ENCODE measurements at places on chromosomes 16 and 17.

DNA sequence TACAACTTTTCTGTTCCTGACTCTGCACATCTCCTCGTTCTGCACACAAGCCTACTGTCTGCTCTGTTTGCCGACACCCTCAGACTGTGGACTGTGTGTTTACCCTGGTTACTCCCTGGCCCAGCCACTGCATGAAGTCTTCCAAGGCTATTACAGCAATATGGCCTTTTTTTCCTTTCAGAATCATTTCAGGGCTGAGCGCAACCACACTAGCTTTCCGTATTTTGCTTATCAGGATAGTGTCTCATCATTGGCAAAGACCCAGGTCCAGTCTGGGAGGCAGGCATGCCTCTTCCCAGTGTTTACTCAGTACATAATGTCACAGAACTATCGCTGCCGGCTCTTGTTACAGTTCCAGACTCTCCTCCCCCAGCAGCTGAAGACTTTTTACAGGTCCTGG, 10.1 kb downstream of the DNAH9 start:
- DNase-seq, result no peak

DNA sequence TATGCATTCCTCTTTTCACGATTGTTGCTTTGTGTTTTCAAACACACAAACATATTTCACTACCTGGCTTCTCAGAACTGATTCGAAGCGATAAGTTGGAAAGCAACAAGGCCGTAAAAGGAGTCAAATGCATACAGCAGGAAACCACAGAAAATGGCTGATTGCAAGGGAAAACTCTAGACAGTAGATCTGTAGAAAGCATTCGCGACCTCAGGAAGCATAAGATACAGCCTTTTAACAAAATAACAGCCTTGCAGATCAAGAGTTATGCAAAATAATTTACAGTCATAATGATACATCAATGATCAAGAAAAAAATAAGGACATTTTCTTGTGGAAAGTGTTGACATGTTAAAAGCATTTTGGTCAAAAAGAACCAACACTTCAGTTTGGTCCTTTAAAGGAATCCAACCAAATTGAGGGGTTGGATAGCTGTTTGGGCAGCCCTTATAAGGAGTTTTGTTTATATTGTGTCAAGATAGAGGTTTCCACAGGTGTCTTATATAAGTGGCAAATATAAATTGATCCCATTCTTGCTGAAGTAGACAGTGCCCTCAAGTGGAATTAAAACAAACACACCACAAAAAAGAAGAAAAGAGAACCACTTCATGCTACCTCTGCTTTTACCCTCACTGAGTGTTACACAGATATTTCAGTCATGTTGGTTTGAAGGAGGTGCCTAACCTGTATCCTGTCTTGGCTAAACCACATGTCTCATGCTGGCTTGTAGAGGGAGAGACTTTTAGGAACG, 5.5 kb downstream of the CYLD start:
- no peak for DNase-seq

GRCh38 chr16:11871193-11871592, 19.9 kb upstream of the RSL1D1 start:
- peak; percentile 67 for DNase-seq

- no peak for DNase-seq
These were observed 99.7 kb downstream of the CHD9 start for GRCh38 chr16:53154513-53154912.

GRCh38 chr17:80068301-80069222, 32.1 kb downstream of the CCDC40 start:
- no peak for DNase-seq

- no peak for DNase-seq
These were observed 53.8 kb downstream of the CEP112 start for GRCh38 chr17:66138120-66138519.

DNA sequence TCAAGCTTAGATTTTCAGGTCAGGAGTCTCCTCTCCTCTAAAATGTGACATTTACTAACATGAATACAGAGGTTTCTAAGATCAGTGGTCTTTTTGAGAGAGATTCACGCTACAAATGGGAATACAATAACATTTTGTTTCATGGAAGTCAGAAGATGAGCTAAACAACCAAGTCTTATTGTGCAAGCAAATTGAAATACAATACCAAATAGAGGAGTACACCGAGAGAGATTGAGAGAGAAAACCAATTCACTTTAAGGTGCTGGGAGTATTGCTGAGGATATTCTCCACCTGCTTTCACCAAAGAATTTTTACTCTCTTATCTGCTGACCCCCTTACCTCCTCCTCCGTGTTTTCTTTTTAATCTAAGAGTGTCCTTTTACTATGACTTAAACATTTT, 11.5 kb downstream of the VEZF1 start:
- no peak for DNase-seq

DNA sequence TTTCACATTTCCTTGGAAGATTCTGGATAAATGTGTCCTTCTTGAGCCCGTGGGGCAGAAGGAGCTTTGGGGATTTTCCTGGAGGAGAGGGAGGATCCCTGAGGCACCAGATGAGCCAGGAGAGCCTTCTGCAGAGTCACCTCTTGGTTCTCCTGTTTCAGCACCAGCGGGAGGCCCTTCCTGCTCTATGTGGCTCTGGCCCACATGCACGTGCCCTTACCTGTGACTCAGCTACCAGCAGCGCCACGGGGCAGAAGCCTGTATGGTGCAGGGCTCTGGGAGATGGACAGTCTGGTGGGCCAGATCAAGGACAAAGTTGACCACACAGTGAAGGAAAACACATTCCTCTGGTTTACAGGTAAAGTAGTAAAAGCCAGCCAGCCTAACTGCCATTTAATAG, 77.1 kb downstream of the ARSG start:
- DNase-seq, result no peak

DNA sequence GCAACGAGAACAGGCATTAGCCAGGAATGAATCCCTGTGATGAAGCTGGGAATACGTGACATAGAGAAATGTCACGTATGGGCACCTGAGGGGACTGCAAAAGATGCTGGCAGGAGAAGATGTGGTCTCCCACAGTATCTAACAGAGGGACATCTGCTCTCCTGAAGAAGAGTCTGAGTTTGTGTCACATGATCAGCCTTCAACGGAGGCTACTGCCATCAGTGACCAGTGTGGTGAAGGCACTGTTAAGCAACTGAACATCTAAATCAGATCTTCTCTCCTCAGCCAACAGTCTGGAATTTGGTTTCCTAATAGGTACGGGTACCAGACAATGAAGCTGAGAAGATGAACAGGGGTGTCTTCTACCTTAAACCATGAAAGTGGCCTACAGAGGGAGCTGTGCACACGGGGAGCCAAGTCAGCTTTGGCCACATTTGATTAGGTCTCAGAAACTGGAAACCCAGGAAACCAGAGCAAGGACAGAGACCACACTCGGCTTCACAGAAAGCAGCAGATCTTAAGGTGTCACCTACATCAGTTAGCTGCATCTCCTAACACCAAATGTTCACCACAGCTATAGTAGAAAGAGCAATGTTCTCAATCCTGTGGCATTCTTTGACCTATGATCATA, 41.8 kb downstream of the BRD7 start:
- peak; percentile 25 for DNase-seq

DNA sequence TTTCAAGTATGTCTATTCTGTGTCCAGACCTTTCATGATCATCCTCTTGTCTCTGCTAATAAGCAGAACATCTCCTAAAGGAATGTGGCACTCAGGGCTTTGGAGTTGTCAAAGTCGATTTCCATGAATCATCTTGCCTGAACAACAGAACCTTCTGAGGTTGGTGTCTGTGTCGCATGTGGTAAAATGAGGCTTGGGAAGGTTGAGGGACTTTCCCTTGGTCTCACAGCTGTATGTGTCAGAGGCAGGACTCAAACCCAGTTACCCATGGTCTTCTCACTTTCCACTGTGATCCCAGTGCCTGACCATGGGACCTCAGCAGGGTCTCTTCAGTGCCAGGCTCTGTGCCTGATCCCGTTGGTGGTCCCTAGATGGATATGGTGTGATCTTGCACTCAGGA, 4.2 kb upstream of the GPRC5B start:
- no peak for DNase-seq

- no peak for DNase-seq
These were observed 26.6 kb downstream of the MXRA7 start for GRCh38 chr17:76683921-76684745.

DNA sequence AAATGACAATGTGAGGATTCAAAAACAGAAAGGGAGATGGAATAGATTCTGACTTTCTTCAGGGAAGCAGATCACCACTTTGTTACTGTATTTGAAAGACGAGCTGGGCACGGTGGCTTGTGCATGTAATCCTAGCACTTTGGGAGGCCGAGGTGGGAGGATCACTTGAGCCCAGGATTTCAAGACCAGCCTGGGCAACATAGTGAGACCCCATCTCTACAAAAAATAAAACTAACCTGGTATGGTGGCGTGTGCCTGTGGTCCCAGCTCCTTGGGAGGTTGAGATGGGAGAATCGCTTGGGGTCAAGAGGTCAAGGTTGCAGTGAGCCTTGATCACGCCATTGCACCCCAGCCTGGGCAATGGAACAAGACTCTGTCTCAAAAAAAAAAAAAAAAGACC, 34.0 kb downstream of the PIGL start:
- no peak for DNase-seq

- DNase-seq, result no peak
These were observed 24.4 kb downstream of the ABCC12 start for GRCh38 chr16:48131201-48131935.

- DNase-seq, result no peak
These were observed 324.0 kb downstream of the HS3ST4 start for GRCh38 chr16:26015776-26016175.

DNA sequence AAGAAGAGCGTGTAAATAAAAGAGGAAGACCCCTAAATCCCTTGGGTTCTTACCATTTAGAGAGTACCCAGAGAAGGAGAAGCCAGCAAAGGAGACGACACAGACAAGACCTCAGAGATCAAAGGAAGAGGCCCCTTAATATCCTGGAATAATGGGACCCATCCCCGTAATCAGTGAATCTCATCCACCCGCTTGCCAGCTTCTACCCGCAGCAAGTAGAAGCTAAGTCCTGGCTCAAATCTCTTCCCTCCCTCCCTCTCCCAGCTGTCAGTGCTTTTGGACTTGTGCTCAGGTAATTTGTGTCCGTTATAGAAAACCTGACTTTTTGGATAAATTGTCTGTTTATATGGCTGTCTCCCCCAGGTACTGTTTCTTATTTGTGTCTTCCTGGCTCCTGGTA, 1.9 kb downstream of the LYRM1 start:
- no peak for DNase-seq

DNA sequence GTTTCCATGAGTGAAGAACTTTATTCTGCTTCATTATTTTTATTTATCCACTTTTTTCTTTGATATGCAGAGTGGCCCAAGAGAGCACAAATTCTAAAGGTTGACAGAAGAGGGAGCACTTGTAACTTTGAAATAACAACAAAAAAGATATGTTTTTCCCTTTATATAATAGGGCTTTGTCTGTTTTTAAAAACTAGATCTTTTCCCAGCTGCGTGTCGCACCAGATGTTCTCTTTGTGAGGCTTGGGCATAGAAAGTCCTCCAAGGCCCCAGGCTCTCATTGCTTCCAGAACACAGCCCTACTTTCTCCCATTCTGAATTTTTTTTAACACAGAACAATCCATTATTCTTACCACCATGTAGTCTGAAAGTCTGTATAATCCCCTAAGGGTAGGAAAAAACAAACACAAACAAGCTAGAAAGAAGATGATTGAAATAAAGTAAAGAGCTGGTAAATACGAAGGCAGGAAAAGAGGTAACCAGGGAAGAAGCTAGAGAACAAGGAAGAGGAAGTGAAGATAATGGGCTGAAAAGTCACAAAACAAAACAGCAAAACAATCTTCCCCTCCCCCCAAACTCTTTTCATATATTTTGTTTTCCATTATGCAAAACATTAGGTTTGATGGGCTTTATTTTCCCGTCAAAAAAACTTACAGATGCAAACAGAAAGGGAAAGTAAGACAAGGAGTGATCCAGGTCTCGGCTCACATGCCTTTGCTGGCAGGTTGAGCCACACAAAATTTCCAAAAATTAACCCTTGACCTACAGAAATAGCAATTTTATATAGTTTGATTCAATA, 160.4 kb downstream of the ABCA8 start:
- no peak for DNase-seq

DNA sequence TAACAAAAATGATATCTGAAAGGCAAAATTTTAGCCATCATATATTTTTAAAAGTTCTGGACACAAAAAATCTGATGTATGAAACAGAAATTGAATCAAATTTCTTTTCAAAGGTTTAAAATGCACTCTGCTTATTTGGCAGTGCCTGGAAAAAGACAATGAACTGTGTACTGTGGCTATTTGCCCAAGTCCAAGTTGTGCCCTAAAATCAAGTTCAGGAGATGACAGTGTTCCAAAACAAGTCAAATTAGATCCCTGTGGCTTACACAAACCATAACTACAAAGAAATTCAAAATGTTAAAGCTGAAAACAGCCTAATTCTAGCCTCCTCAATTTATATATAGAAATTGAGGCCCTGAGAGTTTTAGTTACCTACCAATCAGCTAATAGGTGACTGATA, 25.6 kb downstream of the CMC2 start:
- no peak for DNase-seq

GRCh38 chr16:85396879-85397871, 215.9 kb upstream of the GSE1 start:
- no peak for DNase-seq

DNA sequence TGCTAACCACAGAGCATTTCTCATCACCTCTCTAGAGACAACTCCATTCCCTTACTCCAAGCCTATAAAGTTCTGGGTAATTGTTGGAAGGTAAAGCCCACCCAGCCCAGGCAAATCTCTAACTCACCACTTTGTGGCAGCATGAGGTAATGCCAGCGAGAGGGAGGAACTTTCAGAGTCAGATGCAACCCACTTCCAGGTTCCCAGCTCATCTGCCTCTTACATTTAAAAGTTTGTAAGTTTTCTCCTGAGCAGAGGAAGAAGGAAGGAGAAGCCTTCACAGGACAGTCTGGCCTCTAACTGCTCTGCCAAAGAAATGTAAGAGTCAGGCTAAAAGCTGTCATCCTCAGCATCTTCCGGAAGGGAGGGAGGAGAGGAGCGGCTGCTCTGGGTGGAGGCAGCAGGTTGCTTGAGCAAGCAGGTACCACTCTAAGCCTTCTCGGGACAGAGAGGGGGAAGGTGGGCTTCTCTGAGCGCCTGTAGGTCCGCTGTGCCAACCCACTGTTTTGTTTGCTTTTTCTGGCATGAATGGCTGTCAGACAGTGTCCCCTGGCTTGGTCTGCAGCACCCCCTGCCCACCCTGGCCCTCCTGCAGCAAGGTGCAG, 1.0 kb downstream of the ZNF319 start:
- DNase-seq, result no peak

DNA sequence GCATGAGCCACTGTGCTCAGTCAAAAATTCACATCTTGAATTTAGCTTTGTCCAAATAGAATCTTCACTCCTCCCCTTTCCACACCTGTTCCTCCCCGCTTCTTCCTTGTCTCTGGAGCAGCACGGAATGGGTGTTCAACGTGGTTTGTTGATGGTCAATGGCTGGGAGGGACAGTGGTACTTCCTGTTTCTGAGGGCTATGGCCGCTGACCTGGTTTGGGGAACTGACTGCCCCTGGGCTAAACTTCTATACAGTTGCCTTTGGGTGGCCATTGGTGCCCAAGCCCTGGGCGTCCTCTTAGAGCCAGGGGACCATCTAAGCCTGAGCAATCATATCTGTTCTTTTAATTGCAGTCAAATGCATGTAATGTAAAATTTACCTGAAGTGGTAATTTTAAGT, 19.1 kb upstream of the WFIKKN2 start:
- no peak for DNase-seq
